T1000 (cell line): ENCODE measurements at places on chromosomes 1 and 21.

GRCh38 chr1:236575523-236575922, 28.8 kb downstream of the HEATR1 start:
- DNase-seq: no peak

GRCh38 chr21:36699546-36700294, 805 bp downstream of the SIM2 start:
- no peak for DNase-seq

- DNase-seq: no peak
These were observed 209.9 kb downstream of the FAF1 start for GRCh38 chr1:50750021-50750619.

DNA sequence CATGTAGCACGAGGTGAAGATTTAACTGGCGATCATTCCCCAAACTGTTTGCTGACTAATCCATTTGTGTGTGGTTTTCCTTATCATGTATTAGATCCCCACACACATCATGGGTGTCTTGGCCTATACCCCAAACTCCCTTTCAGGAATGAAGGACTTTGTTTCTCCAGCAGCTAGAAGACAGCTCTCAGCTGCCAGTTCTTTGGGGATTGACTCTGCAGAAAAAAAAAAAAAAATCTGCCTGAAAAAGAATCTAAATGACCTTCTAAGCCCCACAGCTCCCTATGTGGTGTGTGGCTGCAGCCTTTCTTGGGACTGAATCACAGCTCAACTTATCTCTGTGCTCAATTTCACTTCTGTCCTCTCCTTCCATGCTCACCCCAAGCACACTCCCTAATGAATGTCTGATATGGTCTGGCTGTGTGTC, 256.3 kb upstream of the DUSP10 start:
- no peak for DNase-seq

GRCh38 chr1:36352125-36352909, 28.9 kb upstream of the EVA1B start:
- no peak for DNase-seq

- DNase-seq: no peak
These were observed 773 bp downstream of the CHD1L start for GRCh38 chr1:147243228-147243685.

- DNase-seq: no peak
These were observed 109.8 kb downstream of the OSBPL9 start for GRCh38 chr1:51726544-51727225.

GRCh38 chr1:159825564-159825963, 1.1 kb upstream of the SLAMF8 start:
- no peak for DNase-seq

- no peak for DNase-seq
These were observed 153.3 kb downstream of the GRIK3 start for GRCh38 chr1:36881068-36881405.

DNA sequence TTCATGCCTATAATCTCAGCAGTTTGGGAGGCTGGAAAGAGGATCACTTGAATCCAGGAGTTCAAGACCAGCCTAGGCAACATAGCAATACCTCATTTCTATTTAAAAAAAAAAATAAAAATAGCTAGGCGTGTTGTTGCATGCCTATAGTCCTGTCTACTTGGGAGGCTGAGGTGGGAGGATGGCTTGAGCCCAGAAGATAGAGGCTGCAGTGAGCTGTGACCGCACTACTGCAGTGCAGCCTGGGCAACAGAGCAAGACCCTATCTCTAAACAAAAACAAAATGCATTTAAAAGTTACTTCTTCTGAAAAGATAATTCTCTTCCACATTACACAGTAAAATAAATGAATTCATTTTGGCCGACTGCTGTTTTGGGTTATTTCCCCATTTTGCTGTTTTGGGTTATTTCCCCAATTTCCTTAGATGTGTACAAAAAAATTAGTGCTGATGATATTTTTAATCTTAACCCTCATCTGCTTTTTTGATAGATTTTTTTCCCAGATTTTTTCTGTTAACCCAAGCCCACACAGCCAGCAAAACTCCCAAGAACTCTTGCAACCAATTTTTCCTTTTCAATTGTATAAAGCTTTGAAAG, 23.0 kb upstream of the SAMSN1 start:
- DNase-seq: no peak

DNA sequence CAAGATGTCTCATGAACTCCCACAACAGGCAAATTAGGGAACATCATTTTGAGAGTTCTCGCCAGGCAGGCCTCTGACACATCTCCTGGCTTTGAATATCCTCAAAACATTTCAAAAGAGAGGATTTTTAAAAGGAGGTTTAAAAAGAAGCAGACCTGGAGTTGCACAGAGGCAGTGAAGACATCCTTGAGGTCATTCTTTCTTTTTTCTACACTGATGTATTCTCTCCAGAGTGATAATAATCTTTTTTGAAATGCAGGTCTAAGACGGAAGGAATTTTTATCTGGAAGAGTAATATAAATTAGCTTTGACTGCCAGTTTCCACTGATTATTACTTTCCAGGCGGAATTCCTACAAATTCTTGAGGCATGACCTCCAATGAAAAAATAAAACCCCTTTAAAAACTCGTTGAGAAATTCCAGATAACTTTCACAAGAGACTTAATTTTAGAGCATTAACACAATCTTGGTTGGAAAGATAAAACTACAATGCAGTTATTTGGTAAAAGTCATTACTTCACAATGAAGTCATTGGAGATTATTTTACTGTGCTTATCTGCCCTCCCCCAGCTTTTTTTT, 125.0 kb downstream of the LYPLAL1 start:
- DNase-seq: no peak

DNA sequence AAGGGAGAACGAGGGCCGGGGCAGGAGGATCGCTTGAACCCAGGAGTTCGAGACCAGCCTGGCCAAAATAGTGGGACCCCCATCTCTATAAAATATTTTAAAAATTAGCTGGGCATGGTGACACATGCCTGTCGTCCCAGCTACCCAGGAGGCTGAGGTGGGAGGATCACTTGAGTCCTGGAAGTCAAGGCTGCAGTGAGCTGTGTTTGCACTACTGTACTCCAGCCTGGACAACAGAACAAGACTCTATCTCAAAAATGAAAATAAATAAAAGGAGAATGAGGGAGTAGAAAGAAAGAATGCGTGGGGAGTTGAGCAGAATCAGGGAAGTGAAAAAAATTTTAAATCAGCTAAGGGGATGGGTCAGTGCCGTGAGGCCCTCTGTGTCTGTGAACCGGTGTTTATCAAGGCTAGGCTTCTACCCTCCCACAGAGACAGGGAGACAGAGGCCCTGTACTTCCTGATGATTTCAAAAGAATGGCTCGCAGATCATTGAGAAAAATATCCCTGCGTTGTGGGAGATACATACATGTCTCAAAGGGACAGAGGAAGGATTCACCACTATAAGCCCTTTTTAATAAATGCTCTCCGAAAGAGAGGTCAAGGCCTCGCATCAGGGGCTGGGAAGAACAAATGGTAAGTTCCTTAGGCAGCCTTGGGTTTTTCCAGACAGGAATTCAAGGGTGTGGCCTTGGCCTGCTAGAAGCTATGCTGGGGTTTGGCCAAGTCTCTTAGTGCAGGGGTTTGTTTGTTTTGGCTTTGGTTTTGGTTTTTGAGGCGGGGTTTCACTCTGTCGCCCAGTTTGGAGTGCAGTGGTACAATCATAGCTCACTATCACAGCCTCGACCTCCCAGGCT, 20.7 kb downstream of the IL10RB start:
- DNase-seq: no peak

DNA sequence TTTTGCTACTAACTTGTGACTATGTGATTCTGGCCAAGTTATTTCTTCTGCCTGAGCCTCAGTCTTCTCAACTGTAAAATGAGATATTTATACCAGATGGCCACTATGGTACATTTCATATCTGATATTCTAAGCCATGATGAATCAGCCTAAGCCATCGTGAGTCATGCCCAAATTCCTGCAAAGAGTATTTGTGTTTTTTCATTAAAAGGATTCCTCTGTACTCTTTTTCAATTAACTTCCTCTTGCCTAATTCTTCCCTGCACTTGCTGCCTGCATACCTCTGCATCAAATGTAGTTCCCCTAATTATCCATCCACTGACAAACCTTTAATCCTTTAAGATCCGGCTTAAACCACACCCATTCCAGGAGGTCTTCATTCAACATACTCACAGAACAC, 575.1 kb upstream of the BEND5 start:
- DNase-seq: no peak

DNA sequence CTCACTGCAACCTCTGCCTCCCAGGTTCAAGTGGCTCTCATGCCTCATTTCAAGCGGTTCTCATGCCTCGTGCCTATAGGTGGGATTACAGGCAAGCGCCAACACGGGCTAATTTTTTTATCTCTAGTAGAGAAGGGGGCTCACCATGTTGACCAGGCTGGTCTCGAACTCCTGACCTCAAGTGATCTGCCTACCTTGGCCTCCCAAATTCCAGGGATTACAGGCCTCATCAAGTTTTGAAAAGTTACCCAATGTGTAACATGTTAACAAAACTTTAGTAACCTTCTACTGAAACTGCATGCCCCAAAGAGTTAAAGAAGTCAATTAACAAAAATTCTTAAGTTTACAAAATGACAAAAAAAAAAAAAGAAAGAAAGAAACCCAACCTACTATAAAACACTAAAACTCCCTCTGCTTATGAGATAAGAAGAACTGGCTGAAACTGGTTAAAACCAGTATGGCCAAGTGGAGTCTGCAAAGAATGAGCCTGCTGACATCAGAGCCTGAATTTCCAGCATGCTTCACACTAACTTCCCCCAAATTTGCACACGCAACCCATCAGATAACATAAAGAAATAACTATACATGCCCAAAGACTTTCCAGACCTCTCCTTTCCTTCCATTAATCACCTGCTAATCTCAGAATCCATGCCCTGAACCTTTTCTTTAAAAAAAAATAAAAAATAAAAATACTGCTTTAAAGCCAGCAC, 25.5 kb upstream of the PSMG1 start:
- no peak for DNase-seq

DNA sequence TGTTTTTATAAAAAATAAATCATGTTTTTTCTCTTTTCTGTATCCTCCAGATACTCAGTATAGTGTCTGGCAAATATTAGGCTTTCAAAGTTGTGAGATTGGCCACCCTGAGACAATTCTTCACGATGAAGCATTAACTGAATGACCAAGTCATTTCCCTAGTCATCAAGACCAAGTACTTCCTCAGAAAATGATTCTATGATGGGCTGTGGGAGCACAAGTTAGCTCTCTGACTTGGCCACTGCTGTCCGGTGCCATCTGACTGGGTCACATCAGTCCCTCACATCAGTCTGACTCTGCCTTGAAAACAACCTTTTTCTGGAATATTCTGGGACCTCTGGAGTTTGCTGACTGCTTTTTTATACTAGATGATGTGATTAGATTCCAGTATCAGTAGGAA, 13.5 kb upstream of the YRDC start:
- no peak for DNase-seq

DNA sequence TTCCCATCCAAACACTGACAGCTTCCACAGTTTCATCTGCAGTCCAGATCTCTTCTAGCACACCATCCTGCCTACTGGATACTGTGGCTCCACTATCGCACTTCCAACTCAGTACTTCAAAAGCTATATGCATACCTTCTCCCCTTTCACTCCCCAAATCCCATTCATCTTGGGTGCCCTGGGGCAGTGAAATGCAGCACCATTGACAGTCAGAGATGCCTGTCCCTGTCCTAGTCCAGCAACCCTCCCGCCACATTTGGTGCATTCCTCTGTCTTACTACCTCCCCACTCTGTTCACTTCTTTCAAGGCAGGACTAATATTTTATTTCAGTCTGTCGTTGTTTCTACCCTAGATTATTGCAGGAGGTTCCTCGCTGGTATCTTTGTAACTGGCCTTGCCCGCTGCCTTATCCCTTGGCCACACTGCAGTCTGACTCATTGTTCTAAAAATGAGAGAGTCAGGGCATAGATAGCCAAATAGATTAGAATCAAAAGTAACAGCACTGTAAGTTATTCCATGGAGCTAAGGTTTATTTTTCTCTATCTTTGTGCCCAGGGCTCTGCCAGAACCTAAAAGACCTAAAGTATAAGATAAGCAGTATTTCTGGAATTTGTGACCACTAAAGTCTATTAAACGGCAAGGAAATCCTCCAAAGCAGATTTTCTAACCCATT, 96.7 kb downstream of the ESRRG start:
- DNase-seq: no peak

- no peak for DNase-seq
These were observed 108.9 kb upstream of the GJB5 start for GRCh38 chr1:34645919-34646318.

DNA sequence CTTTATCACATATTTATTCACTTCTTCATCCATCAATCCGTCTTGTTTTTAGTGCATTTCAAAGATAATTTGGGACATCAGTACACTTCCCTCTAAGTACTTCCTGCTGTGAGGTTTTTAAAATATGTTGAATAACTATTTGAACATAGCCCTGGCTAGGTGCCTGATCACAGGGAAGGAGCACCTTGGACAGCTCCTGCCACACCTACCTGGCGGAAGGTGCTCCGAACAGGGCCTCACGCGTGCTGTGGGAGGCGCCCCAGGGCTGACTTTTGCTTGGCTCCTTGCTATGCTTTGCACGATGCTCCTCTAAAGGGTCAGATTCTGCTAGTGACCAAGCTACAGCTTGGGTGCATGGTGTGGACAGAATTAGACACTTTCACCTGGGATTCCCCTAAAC, 4.9 kb upstream of the ATXN7L2 start:
- DNase-seq: no peak

GRCh38 chr1:101438359-101438758, 201.5 kb downstream of the S1PR1 start:
- DNase-seq: no peak
